Heart right ventricle (tissue), 16 donors: ENCODE measurements at places on chromosomes 12 and 14. TPM values are rescaled to one million over a fixed set of nuclear protein-coding genes. Genes with fewer than 3 reads are reported as not detected.

Gene SLC5A8
- total RNA-seq = not detected

Gene ATP23
- 6.1 TPM for total RNA-seq

DNA sequence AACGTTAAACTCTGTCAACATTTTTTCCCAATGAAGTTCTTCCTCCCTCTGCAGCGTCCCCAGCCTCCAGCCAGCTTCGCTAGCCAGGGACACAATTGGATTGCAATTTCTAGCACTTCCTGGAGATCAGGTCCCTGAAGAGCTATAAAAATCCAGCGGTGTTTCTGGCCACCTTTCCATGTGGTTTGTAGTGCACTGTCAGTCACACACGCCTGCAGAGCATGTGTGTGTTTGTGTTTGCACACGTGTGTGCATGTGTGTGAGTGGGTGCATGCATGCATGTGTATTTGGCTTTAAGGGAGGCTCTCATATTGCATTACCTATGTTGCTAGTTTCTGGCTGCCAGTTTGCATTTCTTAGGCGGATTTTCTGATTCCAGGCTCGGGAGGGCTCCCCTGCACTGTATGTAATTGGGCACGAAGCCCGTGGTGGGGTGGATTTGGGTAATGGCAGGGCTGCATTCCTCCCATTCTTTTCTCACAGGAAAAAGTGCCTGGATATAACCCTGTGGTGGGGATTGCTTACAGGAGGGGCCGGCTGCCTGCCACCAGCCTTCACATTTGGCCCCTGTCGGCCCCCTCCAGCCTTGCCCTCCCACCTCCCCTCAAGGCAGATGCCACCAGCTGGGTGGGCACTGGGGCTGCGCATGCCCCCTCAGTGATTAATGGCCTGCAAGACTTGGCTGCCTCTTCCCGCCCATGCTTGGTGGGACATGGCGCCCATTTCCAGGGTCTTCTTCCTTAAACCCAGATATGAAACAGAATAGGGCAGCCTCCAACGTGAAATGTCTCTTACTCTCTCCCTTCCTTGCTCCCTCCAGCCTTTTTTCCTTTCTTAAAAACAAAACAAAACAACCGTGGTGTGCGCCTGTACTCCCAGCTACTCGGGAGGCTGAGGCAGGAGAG is 74.0 kb downstream of the TSPAN9 start:
- no peak for DNase-seq

- DNase-seq = no peak
These were observed 5.8 kb downstream of the FBRSL1 start for GRCh38 chr12:132495629-132496357.

DNA sequence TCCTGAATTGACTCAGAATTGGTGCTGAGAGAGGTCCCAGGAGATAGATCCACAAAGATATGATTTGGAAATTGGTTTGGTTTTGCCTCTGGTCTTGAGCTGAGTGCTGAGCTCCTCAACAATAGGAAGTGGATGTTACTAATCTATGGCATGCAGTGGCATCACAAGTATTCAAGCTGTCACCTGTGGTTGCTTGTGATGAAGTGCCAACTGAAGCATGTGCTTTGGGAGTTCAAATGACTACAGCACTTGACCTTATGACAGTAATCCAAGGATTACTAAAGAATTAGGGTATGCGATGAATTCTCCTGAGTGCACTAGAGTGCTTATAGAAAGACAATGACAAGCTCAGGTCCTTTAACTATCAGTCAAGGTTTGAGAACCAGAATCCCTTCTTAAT is 406.2 kb downstream of the NOVA1 start:
- no peak for DNase-seq

DNA sequence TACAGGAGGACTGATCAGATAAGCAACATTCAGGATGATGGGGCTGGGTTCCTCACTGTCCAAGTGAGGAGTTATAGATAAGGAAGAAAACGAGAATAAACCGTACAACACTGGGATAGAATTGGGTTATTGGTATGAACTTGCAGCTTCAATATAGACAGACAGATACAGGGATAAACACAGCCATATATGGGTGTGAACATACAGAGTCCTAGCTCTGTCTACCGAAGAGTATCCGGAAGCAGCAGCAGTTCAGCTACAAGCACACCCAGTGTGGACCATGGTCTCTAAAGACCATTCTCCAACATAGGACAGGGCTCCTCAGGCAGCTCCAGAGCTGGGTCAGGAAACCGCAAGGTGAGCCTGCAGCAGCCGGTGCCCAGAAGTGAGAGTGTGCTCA is 40.8 kb downstream of the CDC42BPB start:
- no peak for DNase-seq

- DNase-seq = no peak
These were observed 35.6 kb downstream of the SYNE3 start for GRCh38 chr14:95480887-95481226.

- DNase-seq = no peak
These were observed 20.1 kb downstream of the DENND5B start for GRCh38 chr12:31570880-31571279.

- DNase-seq = no peak
These were observed 54.0 kb upstream of the PDE3A start for GRCh38 chr12:20314328-20314727.
